ENCODE measurements at places on chromosomes 6 and 20. TPM values are rescaled to one million over a fixed set of nuclear protein-coding genes. Genes with fewer than 3 reads are reported as not detected.

OR2B6 gene
- not detected for total RNA-seq

TMEM74B gene
- total RNA-seq = not detected

LST1 gene
- total RNA-seq = 4.9 TPM

LIN28B gene
- total RNA-seq = not detected

ETV7 gene
- total RNA-seq = 5.4 TPM

POU5F1 gene
- total RNA-seq = 12.9 TPM

- no peak for DNase-seq
Measured at GRCh38 chr20:5357946-5358345, 41.2 kb upstream of the PROKR2 start.

- no peak for DNase-seq
Measured at GRCh38 chr6:137490961-137491360, 3.2 kb downstream of the OLIG3 start.

DNA sequence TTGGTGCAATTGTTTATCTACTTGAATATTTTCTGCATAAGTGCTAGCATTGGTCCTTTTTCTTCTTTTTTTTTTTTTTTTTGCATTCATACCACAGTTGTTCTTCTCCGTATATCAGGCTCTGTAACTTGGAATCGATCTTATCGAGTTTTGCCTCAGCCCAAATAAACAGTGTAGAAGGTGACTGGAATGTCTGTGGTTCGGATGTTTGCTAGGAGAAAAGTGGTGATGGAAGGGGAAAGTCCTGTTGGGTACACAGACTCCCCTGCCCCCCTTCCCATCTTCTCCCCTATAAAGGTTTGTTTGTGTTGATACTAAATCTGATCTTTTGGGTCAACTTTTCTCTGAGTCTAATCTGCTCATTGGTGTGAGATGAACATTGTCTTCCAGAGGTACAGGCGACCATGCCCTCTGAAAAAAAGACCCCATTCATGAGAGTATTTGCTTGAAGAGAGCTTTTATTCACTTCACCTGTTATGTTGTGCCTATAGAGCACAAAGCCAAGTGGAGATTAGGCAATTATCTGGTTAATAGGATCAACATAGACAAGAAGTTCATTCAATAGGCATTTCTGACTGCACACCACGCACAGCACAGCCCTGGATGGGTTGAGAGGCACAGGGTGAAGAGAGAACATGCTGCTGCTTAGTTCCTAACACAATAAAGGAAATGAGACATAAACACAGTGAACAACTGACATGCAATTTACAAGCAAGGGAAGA, 620.0 kb downstream of the PKHD1 start:
- DNase-seq = no peak

GRCh38 chr6:16487996-16488674, 249.7 kb downstream of the GMPR start:
- no peak for DNase-seq

GRCh38 chr20:16350465-16350864, 222.8 kb downstream of the KIF16B start:
- DNase-seq = no peak

DNA sequence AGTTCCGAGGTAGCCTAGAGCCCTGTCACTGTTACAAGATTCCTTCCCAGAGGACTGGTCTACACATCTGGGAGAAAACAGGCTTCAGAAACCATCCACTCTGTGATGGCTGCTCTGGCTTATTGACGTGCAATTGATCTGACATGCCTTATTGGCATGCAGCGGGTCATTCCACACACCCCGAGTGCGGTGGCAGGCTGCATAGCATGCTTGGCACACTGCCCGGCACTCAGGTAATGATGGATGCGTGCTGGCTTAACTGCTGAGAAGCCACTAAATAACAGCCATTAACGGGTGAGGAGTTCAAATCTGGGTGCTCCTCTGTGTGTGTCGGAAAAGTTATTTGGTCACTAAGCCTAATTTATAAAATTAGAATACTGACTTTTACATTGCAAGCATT, 67.9 kb upstream of the CDH4 start:
- no peak for DNase-seq

DNA sequence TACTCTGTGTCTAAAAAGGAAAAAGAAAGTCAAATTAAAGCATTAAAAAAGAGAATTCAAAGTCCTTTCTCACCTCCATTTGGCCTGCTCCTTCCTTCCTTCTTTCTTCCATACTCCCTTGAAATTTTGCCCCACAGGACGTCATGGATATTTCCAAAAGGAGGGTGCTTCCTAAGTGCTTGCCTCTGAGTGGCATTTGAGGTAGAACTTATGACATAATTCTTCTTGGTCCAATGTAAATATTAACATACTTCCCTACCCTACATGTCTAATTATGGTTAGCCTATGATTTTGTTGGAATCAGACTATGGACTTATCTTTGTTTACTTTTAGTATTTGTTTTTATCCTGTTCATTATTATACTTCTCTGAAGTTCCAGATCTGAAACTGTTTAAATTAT, 132.3 kb downstream of the PFDN4 start:
- no peak for DNase-seq
